ENCODE measurements at places on chromosomes 1 and 21.

GRCh38 chr1:197914510-197914909 lies 2.7 kb upstream of the LHX9 start:
- no peak for DNase-seq

DNA sequence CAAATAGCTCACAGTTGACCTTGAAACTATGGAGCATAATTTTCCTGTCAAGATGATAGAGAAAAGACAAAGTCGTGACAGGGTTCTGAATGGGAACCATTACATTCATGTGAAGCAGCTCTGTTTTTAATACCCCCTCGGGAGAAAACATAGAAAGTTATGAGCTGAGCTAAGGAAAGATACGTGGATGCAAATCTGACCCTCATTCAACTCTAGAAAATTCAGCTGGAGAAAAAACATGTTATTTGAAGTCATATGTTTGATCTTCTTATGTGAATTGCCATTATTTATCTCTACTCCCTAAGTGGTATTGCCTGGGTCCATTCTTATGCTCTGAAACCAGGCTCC lies 48.0 kb upstream of the LRRC52 start:
- DNase-seq = no peak

- no peak for DNase-seq
These were observed 31.4 kb downstream of the TRABD2B start for GRCh38 chr1:47965816-47966215.

DNA sequence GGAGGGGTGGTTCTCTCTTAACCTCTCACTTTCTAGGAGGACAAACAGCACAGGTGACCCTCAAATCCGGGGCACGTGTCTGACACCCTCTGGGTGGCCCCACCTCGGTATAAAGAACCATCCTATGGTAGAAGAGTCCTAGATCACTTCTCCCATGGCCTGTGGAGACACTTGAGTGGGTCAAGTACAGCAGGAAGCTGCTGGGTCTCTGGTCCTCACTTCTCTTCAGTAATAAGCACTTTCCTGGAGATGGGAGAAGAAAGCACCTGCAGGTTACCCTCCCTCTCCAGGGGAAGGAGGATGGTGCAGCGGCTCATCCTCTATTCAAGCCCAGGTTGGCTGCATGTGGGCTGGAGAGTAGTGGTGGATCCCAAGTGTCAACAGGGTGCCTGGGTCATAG lies 17.0 kb downstream of the S100A7 start:
- DNase-seq = no peak

GRCh38 chr1:221993444-221993948 lies 251.6 kb upstream of the DUSP10 start:
- DNase-seq = no peak
